ENCODE measurements at places on chromosomes 3 and 15. TPM values are rescaled to one million over a fixed set of nuclear protein-coding genes. Genes with fewer than 3 reads are reported as not detected.

The CCDC33 gene
- not detected for total RNA-seq

GRCh38 chr3:159850481-159850880 lies 138.2 kb upstream of the IL12A start:
- no peak for DNase-seq
- H3K36me3 ChIP-seq = no peaks in the 10 kb centered on the region
- peaks cover 30% of the 10 kb centered on the region for H3K27me3 ChIP-seq
- H3K4me3 ChIP-seq = no peak overlapping the region

DNA sequence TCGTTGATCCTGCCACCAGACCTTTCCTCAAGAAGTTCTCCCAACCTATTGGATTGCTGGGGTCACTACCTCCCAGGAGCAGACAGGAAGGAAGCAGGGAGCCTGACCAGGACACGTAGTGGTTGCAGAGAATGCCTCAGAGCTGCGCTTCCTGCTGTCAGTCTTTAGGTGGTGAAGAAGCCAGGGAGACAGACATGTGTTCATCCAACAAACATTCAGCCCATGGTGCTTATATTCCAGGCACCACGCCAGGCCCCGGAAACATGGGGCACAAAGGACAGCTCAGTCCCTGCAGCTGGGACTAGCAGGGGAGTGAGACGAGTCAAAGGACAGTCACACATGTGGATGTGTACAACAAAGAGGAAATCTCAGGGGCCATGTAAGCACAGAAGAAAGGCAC lies 26.0 kb upstream of the CORO2B start:
- H3K4me1 ChIP-seq = peaks cover 10% of the 10 kb centered on the region
- peaks cover 47% of the 10 kb centered on the region for H3K27me3 ChIP-seq
- no peak for DNase-seq
- no peak overlapping the region for H3K4me3 ChIP-seq
- H3K36me3 ChIP-seq = no peaks in the 10 kb centered on the region
- no peak overlapping the region for H3K27ac ChIP-seq

GRCh38 chr15:59278120-59278519 lies 71.5 kb downstream of the LDHAL6B start:
- H3K27me3 ChIP-seq = peaks cover 23% of the 10 kb centered on the region
- no peak overlapping the region for H3K4me3 ChIP-seq
- no peak overlapping the region for H3K27ac ChIP-seq
- H3K4me1 ChIP-seq = peaks cover 61% of the 10 kb centered on the region
- peaks cover 11% of the 10 kb centered on the region for H3K36me3 ChIP-seq

The KCNAB1 gene
- not detected for total RNA-seq

GRCh38 chr3:112778353-112778948 lies 68.2 kb downstream of the CD200R1L start:
- peaks cover 22% of the 10 kb centered on the region for H3K4me1 ChIP-seq
- no peak overlapping the region for H3K4me3 ChIP-seq
- peaks cover 3% of the 10 kb centered on the region for H3K27me3 ChIP-seq
- no peaks in the 10 kb centered on the region for H3K36me3 ChIP-seq
- DNase-seq = no peak
- H3K27ac ChIP-seq = no peak overlapping the region

Data from activated CD8-positive, alpha-beta memory T cell treated with anti-CD3 and anti-CD28 coated beads, Interleukin-2, amount 10 ng/mL, durations not matched to agents 7 days and 5 days (primary cell).